ENCODE measurements at places on chromosomes 6 and 20.

DNA sequence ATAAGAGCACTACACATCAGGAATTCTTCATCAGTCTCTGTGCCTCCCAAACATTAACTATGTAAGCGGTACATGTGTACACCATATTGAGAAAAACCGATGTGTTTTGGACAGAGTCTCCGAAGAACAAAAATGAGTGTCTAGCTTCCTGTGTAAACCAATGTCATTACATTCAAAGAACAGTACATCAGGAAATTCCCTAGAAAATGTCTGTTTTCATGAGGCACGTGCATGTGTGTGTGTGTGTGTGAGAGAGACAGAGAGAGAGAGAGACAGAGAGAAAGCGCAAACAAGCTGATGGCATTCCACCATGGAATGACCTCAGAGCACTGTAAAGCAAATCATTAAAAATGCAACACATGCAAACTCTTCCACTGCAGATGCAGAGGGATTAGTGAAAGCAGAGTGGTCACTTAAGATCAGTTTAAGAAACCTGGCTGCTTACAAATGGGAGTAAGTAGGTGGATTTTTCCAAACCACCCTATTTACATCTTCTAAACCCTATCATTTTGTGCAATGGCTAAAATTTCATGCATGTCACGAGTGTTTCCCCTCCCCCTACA is 133.9 kb downstream of the HIVEP2 start:
- no peaks in the 10 kb centered on the region for H3K27me3 ChIP-seq
- H3K4me1 ChIP-seq = peaks cover 65% of the 10 kb centered on the region
- H3K27ac ChIP-seq = peak overlapping the region; percentile 88
- H3K4me3 ChIP-seq = peak overlapping the region; percentile 50
- peaks cover 9% of the 10 kb centered on the region for H3K36me3 ChIP-seq

GRCh38 chr6:4888841-4889240 is 112.6 kb downstream of the CDYL start:
- H3K4me3 ChIP-seq = no peak overlapping the region
- H3K4me1 ChIP-seq = peaks cover 29% of the 10 kb centered on the region
- DNase-seq = no peak
- H3K36me3 ChIP-seq = peaks cover 5% of the 10 kb centered on the region

DNA sequence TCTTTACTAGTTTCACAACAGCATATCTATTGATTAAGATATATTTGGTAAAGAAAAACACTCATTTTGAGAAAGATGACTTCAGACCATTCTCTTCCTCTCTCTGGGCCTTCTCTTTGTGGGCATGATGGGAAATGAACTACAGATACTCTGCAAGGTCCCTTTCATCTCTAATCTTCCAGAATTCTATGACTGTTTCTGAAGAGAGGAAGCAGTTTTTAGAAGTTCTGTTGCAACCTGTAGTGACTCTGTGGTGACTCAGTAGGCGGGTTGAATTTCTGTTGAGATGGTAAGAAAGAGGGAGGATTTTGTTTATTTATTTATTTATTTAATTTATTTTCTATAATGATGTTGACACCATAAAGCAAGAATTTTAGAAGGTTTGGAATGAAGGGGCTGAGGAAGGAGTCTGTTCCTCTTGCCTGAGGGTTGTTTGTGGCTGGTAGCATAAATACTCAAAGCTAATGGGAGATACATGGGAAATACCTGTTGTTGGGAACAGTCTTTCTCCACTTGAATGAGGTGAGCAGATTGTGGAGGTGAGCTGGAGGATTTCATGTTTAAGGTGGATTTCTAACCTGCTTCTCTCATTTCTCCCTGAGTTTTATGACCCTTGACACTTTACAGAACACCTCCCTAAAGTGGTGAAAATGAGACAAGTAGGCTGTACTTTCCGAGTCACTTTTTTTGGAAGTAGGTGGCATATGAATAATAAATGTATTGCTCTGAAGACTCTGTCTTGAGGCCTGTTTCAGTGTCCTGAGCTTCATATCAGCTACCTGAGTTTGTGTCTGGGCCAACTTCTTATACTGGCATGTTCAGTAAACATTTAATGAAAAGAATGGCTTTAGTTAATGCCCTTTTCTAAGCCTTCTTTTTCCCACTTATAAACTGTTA is 15.0 kb downstream of the ACSS2 start:
- peaks cover 4% of the 10 kb centered on the region for H3K36me3 ChIP-seq
- no peak for DNase-seq
- H3K4me1 ChIP-seq = peaks cover 28% of the 10 kb centered on the region
- H3K4me3 ChIP-seq = no peak overlapping the region
- H3K27me3 ChIP-seq = no peaks in the 10 kb centered on the region
- peak overlapping the region; percentile 83 for H3K27ac ChIP-seq

GRCh38 chr6:156185113-156185512 is 592.1 kb upstream of the ARID1B start:
- H3K36me3 ChIP-seq = no peaks in the 10 kb centered on the region
- DNase-seq = no peak
- H3K27ac ChIP-seq = no peak overlapping the region
- H3K4me3 ChIP-seq = no peak overlapping the region
- peaks cover 8% of the 10 kb centered on the region for H3K4me1 ChIP-seq
- H3K27me3 ChIP-seq = no peaks in the 10 kb centered on the region

- peaks cover 2% of the 10 kb centered on the region for H3K36me3 ChIP-seq
- no peak overlapping the region for H3K4me3 ChIP-seq
- H3K27me3 ChIP-seq = no peaks in the 10 kb centered on the region
- H3K27ac ChIP-seq = no peak overlapping the region
Measured at GRCh38 chr6:128303870-128304269, 216.5 kb downstream of the PTPRK start.

GRCh38 chr20:2673453-2673852 is 9.4 kb upstream of the IDH3B start:
- H3K27me3 ChIP-seq = peaks cover 13% of the 10 kb centered on the region
- H3K4me3 ChIP-seq = no peak overlapping the region
- DNase-seq = no peak

DNA sequence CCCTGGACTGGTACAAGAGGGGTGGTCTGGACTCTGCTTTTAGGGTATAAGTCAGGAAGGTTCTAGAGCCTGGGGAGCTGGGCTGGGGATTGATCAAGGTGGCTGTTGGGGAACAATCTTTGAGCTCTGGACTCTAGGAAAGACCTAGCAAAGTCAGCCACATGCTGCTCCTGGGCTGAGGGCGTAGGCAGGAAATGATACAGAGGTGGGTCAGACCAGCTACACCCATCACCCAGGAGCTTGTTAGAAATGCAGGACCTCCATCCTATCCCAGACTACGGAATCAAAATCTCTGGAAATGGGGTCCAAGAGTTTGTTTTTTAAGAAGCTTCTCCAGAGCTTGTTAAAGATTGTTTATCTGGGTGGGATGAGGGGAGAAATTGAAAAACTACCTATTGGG is 9.4 kb downstream of the ADTRP start:
- H3K36me3 ChIP-seq = peaks cover 3% of the 10 kb centered on the region
- H3K4me1 ChIP-seq = peaks cover 3% of the 10 kb centered on the region
- no peak for DNase-seq

DNA sequence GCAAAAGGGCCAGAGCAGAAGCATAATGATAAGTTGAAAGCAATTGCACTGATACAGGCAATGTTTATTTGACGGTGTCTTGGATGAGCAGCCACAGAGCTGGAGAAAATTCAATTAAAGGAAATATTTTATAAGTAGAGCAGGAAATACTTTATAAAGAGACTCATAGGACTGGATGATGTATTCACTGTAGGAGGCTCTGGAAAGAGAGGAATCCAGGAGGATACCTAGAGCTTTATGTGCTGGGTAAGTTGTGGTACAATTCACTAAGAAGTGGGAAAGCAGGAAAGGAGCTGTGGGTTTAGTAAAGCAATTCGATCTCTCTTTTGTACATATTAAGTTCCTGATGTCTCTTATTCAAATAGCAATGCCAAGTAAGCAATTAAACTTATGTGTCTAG is 86.3 kb downstream of the C6orf118 start:
- no peak for DNase-seq
- no peak overlapping the region for H3K27ac ChIP-seq
- H3K4me1 ChIP-seq = no peaks in the 10 kb centered on the region
- H3K27me3 ChIP-seq = no peaks in the 10 kb centered on the region

DNA sequence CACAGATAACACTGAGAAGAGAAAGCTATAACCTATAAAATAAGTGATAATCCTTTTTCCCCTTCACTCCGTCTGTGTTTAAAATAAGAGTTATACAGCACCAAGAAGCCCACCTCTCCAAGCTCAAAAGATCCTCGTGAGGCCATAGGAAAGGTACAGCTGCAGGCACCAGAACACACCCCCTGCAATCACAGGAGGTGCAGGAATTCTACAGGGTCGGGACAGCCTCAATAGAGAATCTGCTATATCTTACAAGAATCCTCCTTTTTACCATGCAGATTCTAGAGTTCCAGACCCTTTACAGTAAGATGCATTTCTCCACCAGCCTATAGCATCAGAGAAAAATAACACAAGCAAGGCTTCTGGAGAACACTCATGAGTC is 5.0 kb upstream of the ADGRF1 start:
- peaks cover 4% of the 10 kb centered on the region for H3K4me1 ChIP-seq
- no peak for DNase-seq
- no peaks in the 10 kb centered on the region for H3K36me3 ChIP-seq

GRCh38 chr6:104596091-104596490 is 263.6 kb downstream of the HACE1 start:
- DNase-seq = no peak
- no peak overlapping the region for H3K27ac ChIP-seq
- no peaks in the 10 kb centered on the region for H3K4me1 ChIP-seq
- peaks cover 7% of the 10 kb centered on the region for H3K27me3 ChIP-seq
